Motor neuron (in vitro differentiated cells): ENCODE measurements at places on chromosomes 1 and 21. TPM values are rescaled to one million over a fixed set of nuclear protein-coding genes. Genes with fewer than 3 reads are reported as not detected.

CZIB gene
- 61.0 and 67.4 TPM in 2 replicates for total RNA-seq

RUNX3 gene
- total RNA-seq, result 0.05 and 0.19 TPM in 2 replicates

DAB1 gene
- 14.1 and 21.7 TPM in 2 replicates for total RNA-seq

ESRRG gene
- total RNA-seq, result 67.1 and 70.0 TPM in 2 replicates

KRTAP12-3 gene
- not detected in 2 replicates for total RNA-seq

ZNF648 gene
- 0.26 and 0.35 TPM in 2 replicates for total RNA-seq
